ENCODE measurements at places on chromosomes 13 and 19.

- DNase-seq = no peak
These were observed 200.9 kb upstream of the MIR17HG start for GRCh38 chr13:91146601-91147000.

DNA sequence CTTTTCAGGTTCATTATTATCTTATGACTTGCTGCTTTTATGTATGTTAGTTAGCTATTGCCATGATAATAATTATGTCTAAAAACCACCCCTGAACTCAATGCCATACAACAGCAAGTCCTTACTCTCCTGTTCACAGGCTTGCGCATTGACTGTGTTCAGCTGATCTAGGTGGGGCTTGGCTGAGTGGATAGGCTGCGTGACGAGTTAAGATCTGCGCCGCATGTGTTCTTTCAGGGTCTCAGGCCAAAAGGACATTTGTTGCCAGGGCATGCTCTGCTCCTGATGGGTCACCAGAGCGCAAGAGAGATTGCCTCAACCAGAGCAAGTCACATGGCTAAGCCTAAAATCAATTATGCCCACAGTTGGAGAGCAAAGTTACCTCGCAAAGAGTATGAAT is 859 bp downstream of the ZNF568 start:
- DNase-seq = no peak

GRCh38 chr19:10344780-10345179 is 5.4 kb upstream of the ICAM3 start:
- DNase-seq = no peak

DNA sequence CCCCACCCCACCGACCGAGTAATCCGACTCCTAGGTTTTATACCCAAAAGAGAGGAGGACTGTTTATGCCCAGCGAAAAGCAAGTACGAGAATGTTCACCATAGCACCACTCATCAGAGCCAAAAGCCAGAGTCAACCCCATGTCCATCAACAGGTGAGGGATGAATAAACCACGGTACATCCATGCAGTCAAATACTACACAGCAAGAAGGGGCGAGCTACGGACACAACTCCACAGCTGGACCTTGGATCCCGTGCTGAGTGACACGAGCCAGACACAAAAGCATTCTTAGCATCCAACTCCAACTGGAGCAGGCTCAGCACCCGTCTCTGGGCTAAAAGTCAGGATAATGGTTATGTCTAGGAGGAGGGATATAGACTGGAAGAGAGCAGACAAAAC is 12.2 kb upstream of the RABAC1 start:
- DNase-seq = no peak

- no peak for DNase-seq
These were observed 4.9 kb downstream of the ETFB start for GRCh38 chr19:51361239-51361638.

DNA sequence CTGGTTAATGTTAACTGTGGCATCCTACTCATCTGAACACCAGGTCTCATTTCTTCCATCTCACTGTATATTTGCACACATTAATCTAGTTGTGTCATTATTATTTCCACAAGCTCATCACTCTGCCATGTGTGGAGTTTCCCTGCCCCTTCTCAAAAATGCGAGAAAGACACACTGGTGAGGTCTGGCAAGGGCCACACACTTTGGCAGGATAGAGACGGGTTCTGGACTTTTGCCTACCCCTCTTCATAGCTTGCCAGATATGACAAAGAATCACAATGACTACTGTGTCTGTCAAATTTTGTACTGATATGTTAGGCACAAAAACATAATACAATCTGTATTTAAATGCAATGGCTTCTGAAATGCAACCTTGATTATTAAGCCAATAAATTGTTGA is 12.9 kb downstream of the GPR12 start:
- no peak for DNase-seq

DNA sequence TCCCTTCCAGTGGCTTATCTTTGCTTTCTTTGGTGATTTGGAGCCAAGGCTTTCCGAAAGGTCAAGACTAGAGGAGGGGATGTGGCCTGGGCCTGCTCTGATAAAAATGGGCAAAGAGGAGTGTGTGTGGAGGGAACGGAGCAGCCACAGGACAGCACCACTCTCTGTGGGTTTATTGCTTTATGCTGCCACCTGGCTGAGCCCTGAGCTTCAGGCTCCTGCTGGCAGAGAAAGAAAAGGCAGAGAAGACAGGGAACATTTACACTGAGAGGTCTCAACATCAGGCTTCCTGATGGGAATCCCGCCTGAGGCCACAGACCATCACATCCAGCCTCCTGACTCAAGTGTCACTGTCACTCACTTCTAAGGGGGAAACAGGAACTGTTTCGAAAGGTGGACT is 9.2 kb upstream of the GSX1 start:
- DNase-seq = peak; percentile 9

- no peak for DNase-seq
These were observed 136.4 kb downstream of the STOML3 start for GRCh38 chr13:38854226-38854625.

- peak; percentile 88 for DNase-seq
These were observed at the start of gene ZNF625 for GRCh38 chr19:12156223-12157058. ZNF625 (minus strand) TSS chr19:12156734; CDS start chr19:12156558, 176 bp downstream.

- DNase-seq = peak; percentile 51
These were observed 589 bp downstream of the ZBTB45 start for GRCh38 chr19:58519087-58519354.

DNA sequence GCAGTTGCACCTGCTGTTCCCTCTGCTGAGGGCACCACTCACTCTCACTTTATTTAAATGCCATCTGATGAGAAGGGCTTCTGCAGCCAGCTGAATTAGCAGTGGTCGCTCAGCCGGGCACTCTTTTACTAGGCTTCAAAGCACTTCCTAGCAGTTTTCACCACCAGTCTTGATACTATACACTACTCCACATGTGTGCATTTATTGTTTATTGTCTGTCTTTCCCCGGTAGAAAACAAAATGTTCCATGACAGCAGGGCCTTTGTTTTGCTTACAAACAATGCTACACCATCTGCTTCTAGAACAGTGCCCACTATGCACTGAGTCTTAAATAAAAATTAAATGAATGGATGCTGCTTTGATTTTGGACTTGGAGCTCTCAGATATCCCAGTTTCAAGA is 404.9 kb downstream of the FGF14 start:
- peak; percentile 32 for DNase-seq

DNA sequence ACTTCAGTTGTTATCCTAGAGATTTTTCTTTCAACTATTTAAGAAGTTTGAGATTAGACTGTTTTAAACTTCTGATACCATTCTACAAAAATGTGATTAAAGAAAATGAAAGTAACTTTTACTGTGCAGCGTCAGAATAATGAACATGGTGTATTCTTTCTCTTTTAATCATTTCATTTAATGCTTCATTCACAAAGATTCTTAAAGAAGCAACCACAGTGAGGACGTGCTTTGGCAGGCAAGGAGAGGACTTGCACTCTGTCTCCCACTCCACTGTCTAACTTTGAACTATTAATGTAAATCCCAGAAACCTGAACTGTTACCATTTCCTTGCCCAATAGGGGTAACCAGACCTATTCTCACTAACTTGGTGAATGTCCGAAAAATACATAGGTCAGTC is 137.0 kb downstream of the KCNRG start:
- no peak for DNase-seq

DNA sequence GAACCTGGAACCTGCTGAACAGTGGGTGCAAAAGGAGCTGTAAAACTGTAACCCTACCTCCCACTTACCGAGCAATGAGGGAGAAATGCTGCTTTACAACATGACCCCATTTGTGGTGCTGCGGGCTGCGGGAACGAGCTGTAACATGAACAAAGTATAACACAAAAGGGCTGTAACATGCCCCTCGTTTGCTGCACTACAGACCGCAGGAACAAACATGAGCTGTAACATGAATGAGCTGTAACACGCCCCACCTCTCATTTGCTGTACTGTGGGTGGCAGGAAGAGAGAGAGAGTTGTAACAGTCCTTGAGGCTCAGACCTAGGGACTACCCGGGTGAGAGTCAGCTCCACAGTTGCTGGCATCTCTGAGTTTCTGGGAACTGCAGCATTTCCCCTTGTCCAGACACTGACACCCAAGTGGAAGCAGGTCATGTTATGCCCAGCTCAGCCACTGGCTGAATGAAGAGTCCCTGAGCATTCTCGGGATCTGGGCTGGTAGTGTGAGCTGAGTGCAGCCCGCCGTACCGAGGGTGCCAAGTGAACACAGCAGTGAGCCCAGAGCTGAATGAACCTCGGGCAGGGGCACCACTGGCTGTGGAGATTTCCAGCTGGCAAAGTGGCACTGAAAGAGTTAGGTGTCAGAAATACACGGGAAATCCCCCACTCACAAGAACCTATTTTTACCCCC is 1385.3 kb upstream of the SPRY2 start:
- DNase-seq = no peak

- peak; percentile 24 for DNase-seq
These were observed 502.3 kb downstream of the KCTD12 start for GRCh38 chr13:76383676-76384461.

DNA sequence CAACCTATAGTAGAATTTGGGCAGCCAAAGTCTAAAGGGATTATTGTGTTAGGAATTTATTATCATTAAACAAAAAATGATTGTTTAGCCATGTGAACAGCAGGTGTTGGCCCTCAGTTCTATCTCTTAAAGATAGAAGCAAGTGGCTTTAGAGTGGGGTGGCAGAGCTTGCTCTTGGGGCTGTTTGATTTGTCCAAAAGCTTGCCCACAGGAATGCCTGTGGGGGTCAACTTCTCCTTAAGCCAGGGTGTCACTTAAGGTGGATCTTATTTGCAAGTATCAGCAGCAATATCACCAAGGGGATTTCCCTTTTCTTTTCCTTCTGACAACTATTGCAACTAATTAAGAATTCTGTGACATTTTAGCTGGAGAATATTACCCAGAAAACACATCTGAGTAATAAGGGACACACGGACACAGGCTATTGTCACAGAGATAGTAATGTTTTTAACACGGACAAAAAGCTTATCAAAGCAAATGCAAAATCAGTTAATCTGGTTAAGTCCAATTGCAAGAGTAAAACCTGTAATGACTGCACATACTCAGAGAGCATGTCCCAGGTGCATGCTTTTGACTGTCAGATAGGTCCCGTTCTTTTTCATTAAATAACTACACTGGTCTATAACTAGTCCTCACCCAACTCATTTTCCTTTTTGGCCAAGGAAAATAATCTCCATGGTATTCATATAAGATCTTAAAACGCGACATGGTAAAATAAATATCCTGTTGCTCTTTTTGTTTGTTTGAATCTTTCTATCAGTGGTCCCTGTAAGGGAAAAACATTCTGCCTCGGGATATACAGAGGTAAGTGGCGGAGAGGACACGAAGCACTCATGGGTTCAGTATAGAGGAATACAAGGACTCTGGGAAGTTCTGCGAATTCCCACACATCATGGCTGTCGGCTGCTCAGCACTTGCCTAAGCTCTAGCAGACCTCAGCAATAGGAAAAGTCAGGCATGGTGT is 172.1 kb upstream of the RFC3 start:
- no peak for DNase-seq

DNA sequence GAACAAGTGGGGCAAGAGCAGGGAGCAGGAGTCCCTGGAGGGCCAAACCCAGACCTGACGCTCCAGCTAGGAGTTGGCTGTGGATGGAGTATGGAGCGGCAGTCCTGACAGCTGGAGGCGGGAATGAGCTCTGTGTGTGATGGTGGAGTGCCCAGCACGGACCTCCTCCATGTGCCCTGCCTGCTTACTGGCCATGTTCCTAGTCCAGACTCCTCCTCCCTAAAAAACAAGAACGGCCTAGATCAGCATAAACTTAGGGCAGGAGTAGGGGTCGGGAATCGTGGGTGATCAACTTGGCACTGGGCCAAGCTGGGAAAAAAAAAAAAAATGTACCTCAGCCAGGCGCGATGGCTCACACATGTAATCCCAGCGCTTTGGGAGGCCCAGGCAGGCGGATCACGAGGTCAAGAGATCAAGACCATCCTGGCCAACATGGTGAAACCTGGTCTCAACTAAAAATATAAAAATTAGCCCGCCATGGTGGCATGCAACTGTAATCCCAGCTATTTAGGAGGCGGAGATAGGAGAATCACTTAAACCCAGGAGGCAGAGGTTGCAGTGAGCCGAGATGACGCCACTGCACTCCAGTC is 29.5 kb downstream of the LTBP4 start:
- no peak for DNase-seq

DNA sequence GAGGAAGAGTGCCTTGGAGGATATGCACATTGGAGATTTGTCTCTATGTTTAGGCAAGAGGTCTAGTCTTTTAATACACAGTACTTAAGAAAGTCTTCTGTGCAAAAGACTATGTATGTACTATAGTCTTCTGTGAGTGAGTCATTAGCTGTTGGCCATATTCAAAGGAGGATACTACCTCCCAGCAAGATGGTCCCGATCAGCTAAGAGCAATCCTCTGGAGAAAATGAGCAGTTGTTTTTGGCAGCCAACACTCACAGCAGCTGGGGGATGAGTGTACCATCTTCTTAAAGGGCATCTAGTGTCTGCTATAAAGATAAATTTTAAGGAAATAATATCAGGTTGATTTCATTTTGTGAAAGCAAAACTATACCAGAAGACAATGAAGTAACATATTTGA is 487.8 kb downstream of the KCTD12 start:
- DNase-seq = no peak

- no peak for DNase-seq
These were observed 1.4 kb upstream of the SLC7A9 start for GRCh38 chr19:32870981-32871451.

DNA sequence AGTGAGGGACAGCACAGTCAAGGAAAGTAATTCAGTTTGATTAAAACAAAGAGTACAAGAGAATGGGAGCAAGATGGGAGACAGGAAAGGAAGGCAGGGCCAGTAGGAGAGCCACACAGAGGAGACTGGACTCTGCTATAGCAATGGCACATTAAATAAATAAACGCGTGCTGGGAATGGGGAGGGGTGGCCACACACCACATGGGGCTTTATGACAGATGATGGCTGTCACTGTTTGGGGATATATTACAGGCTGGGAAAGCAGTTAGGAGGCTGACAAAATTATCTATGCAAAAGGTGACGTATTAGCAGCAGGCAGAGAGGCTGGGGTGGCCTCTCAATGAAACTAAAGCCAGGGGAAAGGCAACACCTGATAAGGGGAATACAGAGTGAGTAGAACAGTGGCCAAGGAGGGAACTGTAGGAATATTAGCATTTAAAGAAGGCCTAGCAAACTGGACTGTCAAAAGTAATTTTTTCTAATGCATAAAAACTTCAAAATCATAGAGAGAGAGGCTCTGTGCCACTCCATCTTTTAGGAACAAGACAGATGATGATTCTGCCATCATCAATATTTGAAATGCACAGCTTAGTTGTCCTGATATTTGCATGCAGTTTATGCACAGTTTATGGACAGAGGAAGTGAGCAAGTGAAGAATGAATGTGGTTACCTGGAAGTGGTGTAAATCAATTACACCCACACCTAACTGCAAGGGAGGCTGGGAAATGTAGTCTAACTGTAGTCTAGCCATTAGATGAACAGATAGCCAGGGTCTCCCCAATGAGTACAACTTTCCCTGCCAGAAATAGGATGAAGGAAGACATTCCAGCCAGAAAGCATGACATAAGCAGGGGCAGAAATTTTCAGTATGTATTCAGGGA is 346.5 kb downstream of the FOXO1 start:
- no peak for DNase-seq

GRCh38 chr13:112453874-112454647 is 77.9 kb downstream of the SPACA7 start:
- no peak for DNase-seq

GRCh38 chr13:101706651-101707050 is 254.2 kb downstream of the ITGBL1 start:
- DNase-seq = no peak

Data from hippocampal formation (tissue), 2 donors.